Stimulated activated CD4-positive, alpha-beta T cell treated with anti-CD3 and anti-CD28 coated beads, TNF-alpha, amount 100 ng/mL, for 1 hour (primary cell): ENCODE measurements at places on chromosomes 1 and 21.

DNA sequence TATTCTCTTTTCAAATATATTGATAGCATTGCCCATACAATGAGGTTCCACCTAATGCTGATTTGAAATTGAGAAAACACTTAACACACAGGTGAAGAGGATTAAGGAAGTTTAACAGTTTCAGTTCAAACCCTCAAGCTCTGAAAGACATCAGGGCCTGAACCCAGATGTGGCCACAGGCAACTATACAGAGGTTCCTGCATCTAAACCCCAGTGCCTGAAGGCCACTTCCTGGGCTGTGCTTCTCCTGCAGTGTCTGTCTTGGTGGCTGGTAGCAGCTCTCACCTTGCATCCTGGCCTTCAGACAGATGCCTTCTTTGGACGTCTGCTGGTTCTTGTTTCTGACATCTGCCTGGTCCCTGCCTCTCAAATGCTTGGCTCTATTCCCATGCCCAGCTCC, 25.1 kb upstream of the NGF start:
- no peak for DNase-seq

GRCh38 chr1:152942161-152942560, 4.8 kb upstream of the SPRR5 start:
- DNase-seq = no peak

DNA sequence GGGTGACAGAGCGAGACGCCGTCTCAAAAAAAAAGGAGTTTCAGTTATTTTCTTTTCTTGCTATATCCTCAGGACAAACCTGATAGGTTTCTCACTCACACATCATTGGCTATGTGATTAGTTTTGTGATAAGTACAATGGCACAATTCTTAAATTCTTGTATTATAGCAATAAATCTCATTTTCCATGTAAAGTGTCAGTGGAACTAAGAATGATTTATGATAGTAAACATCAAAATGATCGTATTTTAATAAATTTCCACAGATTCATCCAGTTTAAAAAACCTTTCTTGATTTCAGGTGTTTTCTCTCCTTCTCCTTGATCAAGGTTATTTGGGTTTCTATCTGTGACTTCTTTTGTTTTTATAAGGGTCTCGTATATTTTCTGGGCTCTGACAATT, 3.5 kb downstream of the DNAJC28 start:
- DNase-seq = no peak

DNA sequence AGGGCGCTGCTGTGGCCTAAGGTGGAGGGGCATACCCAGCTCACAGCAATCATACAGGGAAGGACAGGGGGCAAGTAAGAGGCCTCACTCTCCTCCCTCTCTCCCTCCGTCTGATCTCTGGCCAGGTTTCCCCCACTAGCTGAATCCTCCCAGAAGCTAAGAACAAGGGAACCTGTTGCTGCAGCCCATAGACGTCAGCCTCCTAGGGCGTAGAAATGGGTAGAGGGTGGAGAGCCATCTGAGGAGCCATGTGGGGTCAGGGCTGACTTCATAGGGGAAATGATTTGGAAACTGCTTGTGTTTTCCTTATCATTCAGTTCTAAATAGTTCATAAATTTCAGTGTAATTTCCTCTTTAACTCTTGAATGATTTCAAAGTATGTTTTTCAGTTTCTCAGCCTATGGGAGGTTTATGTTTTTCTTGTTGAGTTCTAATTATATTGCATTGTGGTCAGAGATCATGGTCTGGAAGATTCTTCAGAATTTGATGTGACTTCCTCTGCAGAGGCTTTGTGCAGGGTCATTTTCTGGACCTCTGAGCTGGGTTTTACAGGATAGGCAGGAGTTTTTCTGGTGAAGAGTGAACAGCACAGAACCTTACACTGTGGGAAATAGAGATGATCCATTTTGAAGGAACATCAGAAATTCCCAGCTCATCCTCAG, 2.3 kb upstream of the MOB3C start:
- DNase-seq = no peak

DNA sequence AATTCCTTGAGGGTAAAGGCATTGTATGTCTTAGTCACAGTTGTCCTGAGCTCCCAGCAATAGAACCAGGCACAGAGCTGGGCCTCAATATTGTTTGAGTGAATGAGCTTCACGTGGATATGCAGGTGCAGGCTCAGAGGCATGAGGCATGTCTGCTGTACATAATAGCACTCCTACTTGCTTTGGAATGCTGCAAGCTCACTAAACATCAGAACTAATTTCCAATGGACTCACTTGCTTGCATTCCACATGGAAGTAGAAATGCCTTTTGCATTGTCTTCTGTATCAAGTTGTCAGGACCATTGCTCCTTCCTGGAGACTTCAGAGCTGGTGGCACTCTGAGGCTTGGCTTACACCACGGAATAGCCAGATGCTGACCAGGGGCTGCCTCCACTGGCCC, 37.1 kb downstream of the INAVA start:
- no peak for DNase-seq

- DNase-seq = no peak
Measured at GRCh38 chr1:156894001-156894400, 483 bp downstream of the PEAR1 start.

- DNase-seq = no peak
Measured at GRCh38 chr1:232951180-232951579, 769 bp downstream of the NTPCR start.

DNA sequence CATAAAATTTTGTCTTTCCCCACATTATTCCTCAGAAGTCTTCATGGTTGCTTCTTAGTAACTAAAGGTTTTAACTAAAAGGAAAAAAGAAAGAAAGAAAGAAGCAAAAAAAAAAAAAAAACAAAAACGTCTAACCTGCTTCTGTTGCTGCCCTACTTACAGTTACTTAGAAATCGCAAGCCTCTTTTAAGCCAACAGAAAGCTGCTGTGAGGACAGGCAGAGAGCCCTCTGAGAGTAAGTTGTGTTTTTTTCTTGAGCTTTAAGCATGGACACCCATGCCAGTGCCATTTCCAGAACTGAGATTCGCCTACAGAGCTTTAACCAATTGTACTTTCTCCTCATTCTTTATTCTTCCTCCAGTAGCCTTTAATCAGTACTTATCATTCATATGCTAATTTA, 25.6 kb upstream of the RGS1 start:
- DNase-seq = no peak

- DNase-seq = no peak
Measured at GRCh38 chr1:178031856-178032320, 62.0 kb upstream of the RASAL2 start.

- DNase-seq = no peak
Measured at GRCh38 chr1:8384088-8384487, 66.2 kb downstream of the SLC45A1 start.

GRCh38 chr1:227880342-227880924, 65.0 kb downstream of the PRSS38 start:
- DNase-seq = no peak

DNA sequence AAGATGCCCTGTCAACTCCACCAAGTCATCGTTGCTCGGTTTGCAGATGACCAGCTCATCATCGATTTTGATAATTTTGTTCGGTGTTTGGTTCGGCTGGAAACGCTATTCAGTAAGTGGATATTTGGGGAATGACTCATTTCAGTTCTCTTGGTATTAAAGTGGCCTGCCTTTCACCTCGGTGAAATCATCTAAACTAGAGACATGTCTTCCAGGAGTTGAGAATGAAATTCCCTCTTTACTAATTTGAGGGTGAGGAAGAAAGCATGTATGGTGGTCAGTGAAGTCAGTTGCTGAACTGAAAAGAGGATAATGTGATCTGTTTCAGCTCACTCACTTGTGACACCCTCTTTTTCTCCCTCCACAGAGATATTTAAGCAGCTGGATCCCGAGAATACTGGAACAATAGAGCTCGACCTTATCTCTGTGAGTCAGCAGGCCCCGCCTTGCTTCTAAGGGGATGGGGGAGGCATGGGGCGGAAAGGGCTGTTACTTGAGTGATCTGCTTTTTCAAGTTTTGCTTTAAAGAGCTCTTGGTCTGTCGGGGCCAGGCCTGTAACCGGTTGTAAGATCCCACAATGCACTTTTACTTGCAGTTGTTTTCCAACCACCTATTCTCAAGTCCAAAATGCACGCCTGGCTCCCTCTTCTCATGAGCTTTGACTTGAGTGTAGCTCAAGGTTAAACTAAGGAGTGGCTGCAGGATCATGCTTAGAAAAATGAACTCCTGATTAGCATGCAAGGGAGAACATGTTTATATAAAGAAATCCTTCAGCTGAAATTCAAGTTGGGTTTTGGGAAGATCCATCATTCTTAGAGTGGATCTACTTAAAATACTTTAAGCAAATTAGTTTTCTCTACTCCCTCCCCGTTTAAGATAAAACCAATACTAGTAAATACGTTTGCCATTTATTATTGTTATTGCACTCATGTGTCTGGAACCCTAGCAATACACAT, 59.8 kb downstream of the CAPN2 start:
- DNase-seq = no peak

GRCh38 chr1:90711696-90712095, 5.4 kb downstream of the BARHL2 start:
- no peak for DNase-seq

DNA sequence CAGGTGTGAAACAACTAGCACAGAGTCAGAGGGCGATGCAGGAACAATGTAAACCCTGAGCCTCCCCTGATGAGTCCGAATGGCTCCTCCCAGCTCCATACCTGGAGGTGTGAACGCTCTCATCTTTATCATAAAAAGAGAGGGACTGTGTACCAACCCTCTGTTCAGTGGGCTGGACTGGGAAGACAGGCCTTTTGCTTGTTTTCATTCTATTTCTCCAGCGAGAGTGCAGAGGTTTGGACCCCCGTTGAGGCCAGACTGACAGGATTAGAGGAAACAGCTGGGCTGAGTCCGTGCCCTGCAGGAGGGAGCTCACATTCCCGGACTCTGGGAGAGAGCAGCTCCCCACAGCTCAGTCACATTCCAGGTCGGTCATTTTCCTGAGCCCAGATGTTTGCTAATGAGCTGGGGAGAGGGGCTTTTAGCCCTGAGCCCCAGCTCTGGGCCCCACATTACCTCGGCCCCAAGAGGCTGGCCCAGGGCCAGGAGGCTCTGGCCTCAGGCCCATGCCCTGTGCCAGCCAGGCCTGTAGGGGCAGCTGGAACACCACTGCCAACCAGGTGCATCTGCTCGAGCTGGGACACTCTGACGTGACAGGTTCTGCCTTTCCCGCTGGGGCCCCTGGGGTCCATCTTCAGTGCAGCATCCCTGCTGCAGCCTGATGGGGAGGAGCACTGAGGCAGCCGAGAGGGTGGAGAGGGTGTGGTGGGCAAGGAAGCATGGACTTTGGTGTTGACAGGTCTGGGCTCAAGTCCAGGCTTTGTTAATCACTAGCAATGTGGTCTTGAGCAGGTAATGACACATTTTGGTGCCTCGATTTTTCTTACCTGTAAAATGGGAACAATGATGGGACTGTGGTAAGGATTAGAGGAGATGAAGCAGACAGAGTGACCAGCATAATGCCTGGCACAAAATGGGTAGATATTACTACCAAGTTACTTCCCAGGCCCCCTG, 3.5 kb upstream of the NBL1 start:
- no peak for DNase-seq
